Karpas-422 (cell line): ENCODE measurements at places on chromosomes 2 and 18.

DNA sequence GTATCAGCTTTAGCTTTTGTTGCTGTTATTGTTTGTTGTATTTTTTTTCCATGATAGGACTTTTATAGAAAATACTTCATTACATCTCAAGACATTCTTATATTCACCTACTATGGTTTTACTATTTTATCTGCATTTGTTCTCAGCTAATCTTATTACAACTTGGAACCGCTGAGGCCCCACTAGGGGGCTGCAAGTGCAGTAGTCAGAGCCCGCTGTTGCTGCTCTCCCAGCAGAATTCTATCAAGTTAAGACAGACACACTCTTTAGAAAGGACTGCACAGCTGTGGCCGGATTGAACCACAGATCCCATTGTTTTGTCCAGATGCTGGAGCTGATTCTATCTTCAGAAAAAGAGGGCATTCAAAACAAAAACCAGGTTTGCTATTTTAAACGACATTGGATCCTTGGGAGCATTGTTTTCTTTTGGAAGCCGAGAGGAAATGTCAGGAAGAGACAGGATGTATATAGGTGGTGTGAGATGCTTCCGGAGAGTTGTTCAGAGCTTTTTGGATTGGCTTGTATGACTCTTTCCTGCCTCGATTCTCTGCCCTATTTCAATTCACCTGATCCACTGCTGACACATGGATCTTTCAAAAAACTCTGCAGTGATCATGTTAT lies 105.7 kb upstream of the GAREM1 start:
- DNase-seq: peak; percentile 67

GRCh38 chr2:25539136-25539535 lies 134.2 kb downstream of the DTNB start:
- no peak for DNase-seq

DNA sequence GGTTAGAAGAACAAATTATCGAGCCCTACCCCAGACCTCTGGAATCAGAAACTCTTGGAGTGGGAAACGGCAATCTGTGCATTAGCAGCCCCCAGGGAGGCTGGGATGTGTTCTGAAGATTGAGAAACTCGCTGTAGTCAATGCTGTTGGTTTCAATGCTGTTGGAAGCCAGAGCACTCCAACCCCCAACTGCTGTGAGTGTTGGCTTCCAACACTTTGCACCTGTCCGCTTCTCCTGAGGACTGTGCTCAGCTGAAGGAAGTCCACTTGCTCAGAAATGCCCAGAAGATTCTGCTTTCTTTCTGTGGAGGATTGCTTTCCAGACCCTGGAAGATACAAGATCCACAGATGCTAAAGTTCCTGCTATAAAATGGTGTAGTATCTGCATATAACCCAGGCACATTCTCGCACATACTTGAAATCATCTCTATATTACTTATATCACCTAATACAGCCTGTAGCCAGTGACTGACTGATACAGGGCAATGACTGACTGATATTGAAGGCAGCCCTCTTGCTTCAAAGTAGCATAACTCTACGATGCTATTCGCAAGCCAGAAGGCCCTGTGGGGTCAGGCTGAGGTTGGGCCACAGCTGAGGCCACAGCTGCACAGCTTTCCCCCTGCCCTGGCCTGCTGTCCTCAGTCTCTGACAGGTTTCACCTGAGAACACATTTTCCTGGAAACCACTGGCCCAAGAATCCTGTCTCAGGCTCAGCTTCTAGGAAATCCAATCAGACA lies 757.7 kb upstream of the ID2 start:
- DNase-seq: no peak

DNA sequence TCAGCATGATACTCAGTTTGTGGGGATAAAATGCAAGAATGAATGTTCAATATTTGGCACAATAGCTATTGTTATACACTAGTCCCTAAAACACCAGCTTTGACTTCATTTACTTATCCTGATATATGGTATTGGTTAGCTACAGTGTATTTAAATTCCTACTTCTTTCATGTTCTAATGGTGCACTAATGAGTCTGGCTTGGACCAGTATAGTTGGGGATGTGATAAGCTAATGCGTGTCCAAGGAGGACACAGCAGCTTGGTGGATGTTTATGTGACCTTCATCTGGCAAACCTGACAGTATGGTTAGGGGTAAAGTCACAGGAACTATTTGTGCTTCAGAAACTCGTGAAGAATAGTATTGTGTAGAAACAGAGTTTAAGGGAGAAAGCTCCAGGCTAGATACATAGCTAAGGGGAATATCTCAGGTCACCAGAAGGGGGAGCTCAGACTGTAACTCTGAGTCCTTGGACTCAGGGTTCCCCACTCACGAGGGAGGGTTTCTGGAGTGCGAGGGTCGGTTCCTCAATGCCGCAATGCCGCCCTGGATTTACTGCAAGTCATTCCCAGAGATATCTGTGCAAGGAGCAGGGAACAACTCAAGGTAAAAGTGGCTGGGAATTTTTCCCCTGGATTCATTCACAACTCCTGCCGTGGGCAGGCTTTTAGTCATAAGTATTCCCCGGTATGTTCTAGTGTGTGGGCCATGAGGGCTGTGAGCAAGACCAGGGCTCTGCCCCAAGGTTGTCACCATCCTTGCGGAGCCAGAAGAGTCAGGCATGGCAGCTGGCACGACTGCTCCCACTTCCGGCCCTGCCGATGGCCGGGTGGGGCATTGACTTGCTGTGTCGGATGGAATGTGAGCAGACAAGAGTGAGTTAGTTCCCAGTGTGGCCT lies 14.5 kb downstream of the IL1R2 start:
- DNase-seq: peak; percentile 78

DNA sequence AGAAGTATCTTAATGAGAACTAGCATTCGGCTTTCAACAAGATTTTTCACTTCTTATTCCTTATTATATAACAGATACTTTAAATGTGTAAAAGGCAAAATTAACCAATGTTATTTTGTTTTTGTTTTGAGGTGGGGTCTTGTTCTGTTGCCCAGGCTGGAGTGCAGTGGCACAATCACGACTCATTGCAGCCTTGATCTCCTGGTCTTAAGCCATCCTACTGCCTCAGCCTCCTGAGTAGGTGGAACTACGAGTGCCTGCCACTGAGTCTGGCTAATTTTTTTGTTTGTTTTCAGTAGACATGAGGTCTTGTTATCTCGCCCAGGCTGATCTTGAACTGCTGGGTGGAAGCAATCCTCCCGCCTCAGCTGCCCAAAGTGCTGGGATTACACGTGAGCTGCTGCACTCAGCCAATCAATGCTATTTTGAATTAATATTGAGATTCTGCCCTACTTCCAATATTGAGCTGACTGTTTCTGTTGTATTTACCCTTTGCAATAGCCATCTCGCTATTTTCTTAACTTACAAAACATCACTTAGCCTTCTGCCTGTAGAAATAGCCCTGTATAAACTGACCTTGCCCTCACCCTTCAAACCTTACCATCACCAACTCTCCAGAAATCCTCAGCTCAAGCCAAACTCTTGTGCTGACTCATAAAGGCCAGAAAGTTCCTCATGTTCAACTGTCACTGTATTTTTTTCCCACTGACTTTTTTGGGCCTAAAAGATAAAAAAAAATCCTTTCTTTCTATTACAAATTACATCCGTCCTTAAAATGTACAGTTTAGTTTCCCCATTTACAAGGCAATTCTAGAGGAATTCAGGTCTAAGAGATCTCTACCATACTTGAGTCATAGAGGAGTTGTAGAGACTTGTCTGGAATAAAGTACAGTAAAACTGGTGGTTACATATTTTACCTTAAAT lies 94.3 kb downstream of the OLA1 start:
- no peak for DNase-seq

DNA sequence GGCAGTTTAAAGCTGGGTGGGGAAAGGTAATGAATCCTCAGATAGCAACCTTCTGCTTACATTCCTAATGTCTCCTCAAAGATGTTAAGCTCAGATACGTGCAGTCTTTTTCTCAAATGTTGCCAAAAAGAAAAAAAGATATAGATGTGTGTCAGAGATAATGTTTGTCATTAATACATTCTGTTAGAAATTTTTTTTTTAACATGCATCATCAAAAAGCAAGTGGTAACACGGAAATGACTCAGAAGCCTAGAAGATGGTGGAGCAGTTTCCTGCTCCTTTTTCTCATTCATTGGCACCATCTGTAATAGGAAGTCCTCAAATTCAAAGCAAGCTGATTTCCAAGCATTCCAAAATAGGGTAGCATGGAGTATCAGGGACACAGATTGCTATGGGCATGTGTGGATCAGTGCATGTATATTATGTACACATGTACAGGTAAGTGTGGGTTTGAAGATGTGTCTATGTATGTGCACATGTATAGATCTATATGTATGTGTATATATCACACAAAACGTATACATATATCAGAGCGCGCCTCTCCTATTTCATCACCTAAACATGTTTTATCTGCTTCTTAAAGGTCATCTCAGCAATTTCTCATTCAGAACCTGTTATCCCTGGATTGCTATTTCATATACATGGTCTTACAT lies 79.9 kb upstream of the ITGB6 start:
- DNase-seq: no peak

GRCh38 chr18:653512-653911 lies 3.9 kb upstream of the TYMS start:
- no peak for DNase-seq

DNA sequence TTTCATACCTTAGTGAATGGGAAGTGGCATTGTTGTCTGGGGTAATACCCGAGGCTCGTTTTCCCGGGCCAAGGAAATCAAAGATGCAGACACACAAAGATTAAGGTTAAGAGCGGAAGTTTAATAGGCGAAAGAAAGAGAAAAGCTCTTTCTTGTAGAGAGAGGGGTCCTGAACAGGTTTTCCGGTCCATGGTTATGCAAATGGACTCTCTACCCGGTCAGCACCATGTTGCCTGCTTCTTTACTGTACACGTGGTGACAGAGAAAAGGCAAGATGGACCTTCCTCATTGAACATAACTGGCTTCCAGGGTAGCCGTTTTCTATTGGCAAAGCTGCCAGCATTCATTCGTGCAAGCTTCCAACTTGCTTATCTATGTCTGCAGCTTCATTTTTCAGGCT lies 2063.5 kb downstream of the SUCLG1 start:
- DNase-seq: no peak

- DNase-seq: no peak
Measured at GRCh38 chr18:38811209-38811608, 1245.6 kb upstream of the CELF4 start.

- no peak for DNase-seq
Measured at GRCh38 chr2:40348665-40349064, 103.2 kb downstream of the SLC8A1 start.
